WTC11 (cell line): ENCODE measurements at places on chromosomes 4 and X.

- H3K4me1 ChIP-seq = no peaks in the 10 kb centered on the region
- H3K27ac ChIP-seq = no peak overlapping the region
Measured at GRCh38 chr4:34371676-34372075, 1872.6 kb downstream of the ARAP2 start.

DNA sequence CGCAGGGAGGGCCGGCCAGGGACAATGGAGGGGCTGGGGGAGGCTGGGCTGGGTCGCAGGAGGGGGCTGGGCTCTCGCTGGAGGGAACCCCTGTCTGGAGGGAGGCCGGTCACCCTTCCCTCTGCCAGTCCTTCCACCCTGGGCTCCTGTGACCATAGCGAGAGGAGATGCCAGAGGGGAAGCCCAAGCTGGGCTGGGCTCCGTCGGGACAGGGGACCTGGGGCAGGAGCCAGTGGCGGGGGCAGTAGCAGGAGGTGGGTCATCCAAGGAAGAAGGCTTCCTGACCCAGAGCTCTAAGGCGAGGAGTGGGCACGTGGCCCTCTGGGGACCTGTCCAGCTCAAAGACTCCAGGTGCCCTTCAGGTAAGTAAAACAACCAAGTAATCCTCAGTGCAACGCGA is 16.9 kb downstream of the CTAG1B start:
- H3K27me3 ChIP-seq = peaks cover 1% of the 10 kb centered on the region
- peaks cover 6% of the 10 kb centered on the region for H3K4me1 ChIP-seq
- H3K27ac ChIP-seq = no peak overlapping the region
- H3K4me3 ChIP-seq = no peak overlapping the region
- peaks cover 8% of the 10 kb centered on the region for H3K36me3 ChIP-seq
- no peak for DNase-seq

GRCh38 chrX:107935664-107936433 is 46.3 kb downstream of the TEX13B start:
- DNase-seq = peak; percentile 19
- H3K4me1 ChIP-seq = peaks cover 20% of the 10 kb centered on the region; the same call in 1 of the 2 replicates
- no peaks in the 10 kb centered on the region; the same call in 1 of the 2 replicates for H3K27me3 ChIP-seq
- peak overlapping the region; percentile 83 for H3K4me3 ChIP-seq
- H3K36me3 ChIP-seq = peaks cover 15% of the 10 kb centered on the region
- peak overlapping the region; percentile 22; the same call in 1 of the 2 replicates for H3K27ac ChIP-seq

DNA sequence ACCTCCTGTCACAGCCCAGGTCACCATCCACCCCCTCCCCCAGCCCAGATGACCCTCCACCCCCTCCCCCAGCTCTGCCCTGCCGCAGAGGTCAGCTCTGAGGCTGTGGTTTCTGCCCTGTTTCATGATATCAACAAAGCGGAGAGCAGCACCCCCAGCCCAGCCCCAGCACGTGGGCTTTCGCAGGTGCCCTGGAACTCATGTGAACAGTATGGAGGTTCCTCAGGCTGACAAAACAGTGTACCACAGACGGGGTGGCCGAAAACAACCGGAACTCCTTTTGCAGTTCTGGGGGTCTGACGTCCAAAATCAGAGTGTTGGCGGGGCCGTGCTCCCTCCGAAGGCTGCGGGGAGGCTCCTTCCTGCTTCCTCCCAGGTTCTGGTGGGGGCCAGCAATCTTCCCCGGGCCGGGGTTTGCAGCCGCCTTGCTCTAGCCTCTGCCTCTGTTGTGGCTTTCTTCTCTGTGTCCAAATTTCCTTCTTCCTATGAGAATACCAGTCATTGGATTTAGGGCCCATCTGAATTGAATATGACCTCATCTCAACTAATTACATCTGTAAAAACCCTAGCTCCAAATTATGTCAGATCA is 7.9 kb upstream of the PSAPL1 start:
- H3K4me1 ChIP-seq = peaks cover 20% of the 10 kb centered on the region
- no peak overlapping the region for H3K27ac ChIP-seq
- no peak for DNase-seq
- H3K27me3 ChIP-seq = peaks cover 9% of the 10 kb centered on the region

GRCh38 chr4:108240366-108240765 is 71.6 kb upstream of the LEF1 start:
- H3K4me3 ChIP-seq = no peak overlapping the region
- no peaks in the 10 kb centered on the region for H3K36me3 ChIP-seq
- H3K27ac ChIP-seq = no peak overlapping the region
- no peaks in the 10 kb centered on the region for H3K27me3 ChIP-seq

DNA sequence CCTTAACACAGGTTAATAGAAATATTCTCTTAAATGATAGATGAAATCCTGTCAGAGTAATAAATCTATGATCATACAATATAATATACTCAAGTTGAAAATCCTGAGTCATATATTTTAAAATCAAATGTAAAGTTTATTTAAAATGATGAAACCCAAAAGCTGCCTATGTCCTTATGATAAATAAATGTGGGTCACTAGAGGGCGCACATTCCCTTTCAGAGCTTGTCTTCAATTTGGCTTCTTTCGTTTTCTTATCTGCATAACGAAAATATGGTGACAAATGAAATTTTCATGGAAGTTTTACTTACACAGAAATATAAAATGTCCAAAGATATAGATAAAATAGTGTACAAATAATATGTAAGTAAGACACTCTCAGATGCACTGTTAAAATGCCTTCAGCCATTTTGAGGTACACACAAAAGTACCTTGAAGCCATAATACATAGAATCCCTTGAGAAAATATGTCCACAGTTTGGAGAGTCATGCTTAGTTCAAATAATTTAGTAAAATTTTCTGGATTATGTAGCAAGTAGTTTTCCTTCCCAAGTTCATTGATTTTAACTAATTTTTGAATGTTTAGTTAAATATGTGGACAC is 680.4 kb downstream of the DMD start:
- H3K4me1 ChIP-seq = peaks cover 12% of the 10 kb centered on the region
- no peak overlapping the region for H3K27ac ChIP-seq
- DNase-seq = no peak
- H3K4me3 ChIP-seq = no peak overlapping the region

GRCh38 chr4:53654300-53654758 is 63.0 kb upstream of the LNX1 start:
- no peak overlapping the region for H3K4me3 ChIP-seq
- H3K36me3 ChIP-seq = no peaks in the 10 kb centered on the region
- no peak overlapping the region for H3K27ac ChIP-seq
- DNase-seq = no peak
- H3K27me3 ChIP-seq = no peaks in the 10 kb centered on the region
- peaks cover 14% of the 10 kb centered on the region for H3K4me1 ChIP-seq

DNA sequence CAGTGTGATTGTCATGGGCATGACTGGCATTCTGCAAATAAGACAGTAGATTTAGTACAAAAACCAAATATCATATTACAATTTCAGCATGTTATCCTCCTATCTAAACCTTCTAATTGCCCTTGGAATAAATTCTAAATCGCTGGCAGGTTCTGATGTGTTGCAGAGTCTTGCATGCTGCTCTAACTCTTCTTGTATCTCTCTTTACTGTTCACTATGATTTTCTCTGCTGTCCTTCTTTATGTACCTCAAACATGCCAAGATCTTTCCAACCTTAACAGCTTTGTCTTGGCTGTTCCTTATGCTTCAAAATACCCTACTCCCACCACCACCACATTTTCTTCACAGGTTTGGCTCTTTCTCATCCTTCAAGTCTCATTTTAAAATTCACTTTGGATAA is 43.0 kb upstream of the KCNIP4 start:
- no peak overlapping the region for H3K4me3 ChIP-seq
- H3K27me3 ChIP-seq = no peaks in the 10 kb centered on the region

- peaks cover 7% of the 10 kb centered on the region for H3K4me1 ChIP-seq
- H3K36me3 ChIP-seq = no peaks in the 10 kb centered on the region
- no peak overlapping the region for H3K4me3 ChIP-seq
- no peaks in the 10 kb centered on the region for H3K27me3 ChIP-seq
- no peak for DNase-seq
Measured at GRCh38 chr4:79685542-79685941, 277.5 kb upstream of the GK2 start.

DNA sequence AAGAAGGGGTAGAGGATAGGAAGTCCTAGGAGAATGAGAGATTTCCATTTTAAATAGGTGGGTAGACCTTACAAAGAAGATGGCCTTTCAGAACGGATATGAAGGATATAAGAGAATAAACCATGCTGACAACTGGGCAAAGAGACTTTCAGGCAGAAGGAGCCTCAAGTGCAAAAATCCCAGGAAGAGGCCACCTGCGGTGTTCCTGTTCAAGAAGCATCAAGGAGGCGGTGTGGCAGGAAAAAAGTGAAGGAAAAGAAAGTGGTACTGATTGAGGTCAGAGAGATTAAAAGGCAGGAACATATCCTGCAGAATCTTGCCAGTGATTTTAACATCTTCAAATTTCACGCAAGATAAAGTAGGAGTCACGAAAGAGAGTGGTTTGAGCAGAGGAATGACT is 172.0 kb downstream of the FSTL5 start:
- no peak overlapping the region for H3K4me3 ChIP-seq
- H3K27me3 ChIP-seq = no peaks in the 10 kb centered on the region
- peaks cover 8% of the 10 kb centered on the region for H3K36me3 ChIP-seq
- H3K27ac ChIP-seq = peak overlapping the region; percentile 55
- H3K4me1 ChIP-seq = peaks cover 49% of the 10 kb centered on the region
- DNase-seq = peak; percentile 16

- H3K27ac ChIP-seq = peak overlapping the region; percentile 87
- no peaks in the 10 kb centered on the region; the same call in 1 of the 2 replicates for H3K36me3 ChIP-seq
- DNase-seq = no peak
- peaks cover 31% of the 10 kb centered on the region for H3K4me1 ChIP-seq
Measured at GRCh38 chrX:63350465-63350877, 661 bp downstream of the SPIN4 start.

GRCh38 chrX:25206778-25207177 is 191.0 kb upstream of the ARX start:
- H3K4me1 ChIP-seq = no peaks in the 10 kb centered on the region
- DNase-seq = no peak
- no peaks in the 10 kb centered on the region for H3K36me3 ChIP-seq

GRCh38 chr4:55906989-55907388 is 41.8 kb upstream of the CEP135 start:
- H3K27ac ChIP-seq = no peak overlapping the region
- no peaks in the 10 kb centered on the region for H3K36me3 ChIP-seq
- no peaks in the 10 kb centered on the region for H3K4me1 ChIP-seq
- no peaks in the 10 kb centered on the region for H3K27me3 ChIP-seq

DNA sequence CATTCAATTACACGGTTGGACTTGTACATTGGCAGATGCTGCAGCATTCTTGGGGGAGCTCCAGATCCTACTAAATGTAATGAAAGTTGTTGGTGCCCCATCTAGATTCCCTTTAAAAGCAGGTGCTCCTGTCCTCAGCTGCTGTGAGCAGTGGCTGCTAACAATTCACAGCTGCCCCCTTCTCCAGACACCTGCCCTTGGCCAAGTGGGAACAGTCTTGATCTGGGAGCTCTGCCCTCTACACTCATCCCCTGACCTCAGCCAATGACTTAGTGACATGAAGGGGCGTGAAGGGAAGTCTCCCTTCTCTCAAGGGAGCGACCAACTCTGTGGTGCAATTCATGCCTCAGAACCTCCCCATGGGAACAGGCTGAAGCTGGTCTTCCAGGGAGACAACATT is 125.7 kb downstream of the EIF4E start:
- H3K27ac ChIP-seq = no peak overlapping the region
- peaks cover 3% of the 10 kb centered on the region; the same call in 1 of the 2 replicates for H3K4me1 ChIP-seq
- H3K27me3 ChIP-seq = peaks cover 3% of the 10 kb centered on the region; the same call in 1 of the 2 replicates

GRCh38 chr4:74618659-74619058 is 173.7 kb downstream of the AREG start:
- no peaks in the 10 kb centered on the region for H3K27me3 ChIP-seq
- no peak overlapping the region for H3K27ac ChIP-seq
- H3K36me3 ChIP-seq = no peaks in the 10 kb centered on the region

DNA sequence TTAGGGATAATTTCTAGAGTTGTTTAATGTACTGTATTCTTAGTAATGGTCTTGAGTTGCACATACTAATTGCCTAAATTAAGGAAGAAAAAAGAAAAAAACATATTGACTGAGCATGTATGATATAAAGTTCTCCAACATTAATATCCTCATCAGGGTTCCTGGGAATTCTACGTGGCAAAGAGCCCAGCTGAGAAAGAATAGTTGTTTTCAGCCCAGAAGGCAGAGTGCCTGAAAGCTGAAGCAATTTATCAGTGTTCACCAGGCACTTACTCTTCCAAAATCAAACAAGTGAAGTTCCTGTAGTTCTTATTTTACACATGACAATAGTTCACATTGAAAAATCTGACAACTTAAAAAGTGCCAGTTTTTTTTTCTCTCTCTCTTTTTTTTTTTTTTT is 27.7 kb downstream of the YIPF7 start:
- no peaks in the 10 kb centered on the region for H3K4me1 ChIP-seq
- H3K27ac ChIP-seq = no peak overlapping the region
- H3K27me3 ChIP-seq = no peaks in the 10 kb centered on the region
- DNase-seq = no peak
- H3K4me3 ChIP-seq = no peak overlapping the region

GRCh38 chr4:114677346-114677979 is 78.9 kb downstream of the UGT8 start:
- no peaks in the 10 kb centered on the region for H3K4me1 ChIP-seq
- no peaks in the 10 kb centered on the region for H3K27me3 ChIP-seq
- H3K36me3 ChIP-seq = no peaks in the 10 kb centered on the region; the same call in 1 of the 2 replicates
- H3K27ac ChIP-seq = no peak overlapping the region

GRCh38 chrX:125096469-125096868 is 223.2 kb upstream of the TEX13C start:
- no peak overlapping the region for H3K27ac ChIP-seq
- H3K4me1 ChIP-seq = no peaks in the 10 kb centered on the region
- no peak overlapping the region for H3K4me3 ChIP-seq
- H3K36me3 ChIP-seq = no peaks in the 10 kb centered on the region
- no peaks in the 10 kb centered on the region for H3K27me3 ChIP-seq

DNA sequence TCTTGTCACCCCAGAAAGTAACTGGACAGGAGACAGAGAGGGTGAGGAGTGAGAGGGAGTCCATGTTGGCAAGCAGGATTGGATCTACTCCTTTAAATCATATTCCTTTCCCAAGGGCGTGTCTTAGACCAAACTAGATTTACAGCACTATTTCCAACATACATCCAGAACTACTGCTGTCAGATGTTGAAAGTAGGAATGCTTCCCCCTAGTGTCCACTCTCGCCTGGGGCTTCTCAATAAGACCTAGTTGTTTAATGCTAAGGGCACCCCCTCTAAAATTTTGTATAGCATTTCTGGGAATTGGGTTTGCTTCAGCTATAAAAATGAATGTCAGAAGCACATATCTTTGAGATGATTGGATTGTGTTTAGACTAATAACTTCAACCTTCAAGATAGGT is 13.3 kb downstream of the OFD1 start:
- H3K4me1 ChIP-seq = peaks cover under 1% of the 10 kb centered on the region; the same call in 1 of the 2 replicates
- peaks cover 32% of the 10 kb centered on the region for H3K36me3 ChIP-seq
